ENCODE measurements at places on chromosomes 5 and 9. TPM values are rescaled to one million over a fixed set of nuclear protein-coding genes. Genes with fewer than 3 reads are reported as not detected.

The SLC45A2 gene
- not detected for total RNA-seq

The SPAAR gene
- 0.64 TPM for total RNA-seq

The RIOK2 gene
- total RNA-seq: 20.5 TPM

DNA sequence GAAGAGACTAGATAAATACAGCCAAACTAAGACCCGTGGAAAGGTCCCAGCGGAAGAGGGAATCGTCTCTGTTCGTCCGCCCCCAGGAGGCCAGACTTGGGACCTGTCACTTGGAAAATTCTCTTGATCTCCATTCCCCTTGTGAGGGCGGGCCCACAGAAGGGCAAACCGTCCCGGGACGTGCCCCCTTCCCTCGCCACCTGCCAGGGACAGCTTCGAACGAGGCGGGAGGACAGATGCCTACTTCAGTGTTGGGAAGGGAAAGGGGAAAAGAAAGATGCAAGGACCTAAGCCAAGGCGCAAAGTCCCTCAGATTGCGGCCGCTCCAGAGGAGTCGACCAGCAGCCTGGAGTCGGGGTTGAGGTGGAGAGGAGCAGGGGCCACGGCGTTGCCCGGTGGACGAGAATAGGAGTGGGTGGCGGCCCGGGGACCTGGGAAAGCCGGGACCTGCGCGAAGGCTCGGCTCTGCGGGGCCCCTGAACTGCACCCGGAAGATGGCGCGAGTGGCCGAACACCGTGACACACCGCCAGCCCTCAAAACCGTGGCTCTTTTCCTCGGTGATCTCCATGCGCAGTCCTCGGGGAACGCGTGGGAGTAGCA lies 4.4 kb upstream of the EBF1 start:
- no peak for DNase-seq

DNA sequence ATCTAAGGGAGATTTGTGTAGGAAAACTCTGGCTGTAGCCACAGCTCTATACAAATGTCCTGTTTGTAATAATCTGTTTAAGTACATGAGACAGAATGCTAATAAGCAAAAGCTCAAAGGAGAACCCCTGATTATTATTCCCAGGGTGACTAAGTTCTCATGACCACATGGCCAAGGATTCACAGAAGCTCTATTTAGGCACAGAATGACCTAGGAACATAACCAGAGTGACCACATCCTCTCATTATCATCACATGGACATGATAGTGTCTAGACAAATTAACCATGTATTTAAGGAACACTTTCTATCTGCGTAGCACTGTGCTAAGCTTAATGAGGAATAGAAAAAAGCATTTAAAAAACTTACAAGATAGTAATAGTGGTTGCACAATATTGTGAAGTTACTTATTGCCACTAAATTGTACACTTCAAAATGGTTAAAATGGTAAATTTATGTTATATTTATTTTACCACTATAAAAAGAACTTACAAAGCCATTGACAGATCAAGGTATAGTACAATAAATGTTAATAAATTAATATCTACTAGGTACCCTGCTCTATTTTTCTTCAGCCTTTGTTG lies 56.3 kb downstream of the STX17 start:
- DNase-seq: no peak
